ENCODE measurements at places on chromosomes 5 and 9.

GRCh38 chr9:22528485-22528884 is 81.9 kb downstream of the DMRTA1 start:
- no peak for DNase-seq

DNA sequence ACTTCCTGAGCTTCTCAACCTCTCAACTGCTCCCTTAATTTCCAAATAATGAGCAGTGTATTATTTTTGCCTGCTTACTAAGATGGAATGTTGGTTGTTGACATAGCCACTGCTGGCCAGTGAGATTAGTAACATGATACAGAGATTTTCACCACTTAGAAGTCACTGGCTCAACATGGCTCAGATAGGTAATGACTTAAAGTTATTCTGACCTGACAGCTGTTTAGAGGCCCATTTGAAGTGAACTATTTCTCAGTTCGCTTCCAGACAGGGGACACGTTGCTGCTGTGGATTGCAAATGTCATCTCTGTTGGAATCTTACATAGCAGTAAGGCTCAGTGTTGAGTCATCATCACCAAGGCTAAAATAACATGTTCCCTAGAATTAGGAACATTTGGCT is 490.2 kb downstream of the TLE4 start:
- no peak for DNase-seq

DNA sequence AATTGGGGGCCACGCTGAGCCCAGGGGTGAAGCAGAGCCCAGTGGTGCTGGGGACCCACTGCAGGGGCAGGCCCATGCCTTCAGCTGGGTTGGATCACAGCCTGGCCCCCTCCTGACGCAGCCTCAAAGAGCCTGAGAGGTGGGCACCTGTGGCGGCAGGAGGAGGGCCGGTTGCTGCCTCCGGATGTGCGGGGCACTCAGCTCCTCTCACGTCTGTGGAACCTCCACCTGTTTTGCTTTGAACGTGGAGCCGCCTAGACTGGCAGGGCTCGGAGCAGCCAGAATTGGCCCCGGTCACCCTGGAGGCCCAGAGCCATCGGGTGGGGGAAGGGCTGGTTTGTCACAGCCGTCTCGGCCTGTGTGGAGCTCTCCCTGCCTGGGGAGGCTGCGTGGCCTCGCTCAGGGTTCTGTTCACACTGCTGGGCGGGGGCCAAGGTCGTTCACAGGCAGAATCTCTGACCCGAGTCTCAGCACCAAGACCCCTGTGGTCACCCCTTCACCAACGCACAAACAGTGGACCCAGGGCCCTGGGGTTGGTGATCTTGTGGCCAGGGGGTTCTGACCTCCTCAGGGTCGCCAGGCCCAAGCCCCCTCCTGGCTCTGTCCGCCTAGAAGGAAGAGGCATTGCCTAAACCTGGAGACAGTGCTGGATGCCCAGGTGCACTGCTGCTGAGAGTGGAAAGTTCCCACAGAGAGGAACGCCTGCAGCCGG is 9.2 kb upstream of the SLC9A3 start:
- no peak for DNase-seq

DNA sequence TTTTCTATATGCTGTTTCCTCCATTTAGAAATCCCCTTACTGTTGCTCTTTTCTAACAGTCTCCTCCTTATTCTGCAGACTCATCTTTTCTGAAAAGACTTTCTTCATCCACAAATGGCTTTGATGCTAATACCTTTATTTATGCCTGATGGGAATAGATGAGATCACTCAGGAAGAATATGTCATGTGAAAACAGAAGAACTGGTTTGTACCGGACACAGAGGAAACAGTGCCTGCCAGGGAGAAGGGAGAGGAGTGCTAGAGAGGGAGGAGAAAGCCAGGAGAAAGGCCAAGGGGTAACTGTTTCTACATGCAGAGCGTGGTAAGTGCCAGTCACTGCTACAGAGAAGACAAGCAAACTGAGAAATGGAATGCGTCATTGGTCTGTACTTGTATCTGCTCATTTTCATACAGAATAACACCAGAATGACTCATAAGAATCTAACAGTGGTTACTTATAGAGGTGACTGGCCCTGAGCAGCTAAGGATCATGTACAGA is 45.9 kb upstream of the PJA2 start:
- DNase-seq, result no peak

GRCh38 chr5:120327180-120327579 is 136.9 kb upstream of the PRR16 start:
- DNase-seq, result no peak

DNA sequence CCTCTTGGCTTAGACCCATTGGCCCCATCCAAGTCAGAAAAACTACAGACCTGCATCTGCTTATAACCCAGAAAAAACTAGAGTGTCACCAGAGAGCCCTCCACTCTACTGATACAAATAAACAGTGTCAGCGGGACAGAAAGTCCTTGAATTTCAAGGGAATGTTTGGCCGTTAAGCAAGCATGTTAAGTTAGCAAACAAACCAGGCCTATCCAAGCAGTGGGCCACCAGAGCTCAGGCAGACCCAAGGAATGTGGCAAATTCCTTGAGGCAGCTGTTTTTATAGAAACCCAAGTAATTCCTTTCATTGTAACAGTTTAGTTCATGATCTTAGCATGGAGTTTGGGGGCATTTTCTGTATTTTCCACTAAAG is 70.9 kb downstream of the PRLR start:
- no peak for DNase-seq

- peak; percentile 30 for DNase-seq
These were observed 597 bp upstream of the TMEM250 start for GRCh38 chr9:136119061-136119882.

DNA sequence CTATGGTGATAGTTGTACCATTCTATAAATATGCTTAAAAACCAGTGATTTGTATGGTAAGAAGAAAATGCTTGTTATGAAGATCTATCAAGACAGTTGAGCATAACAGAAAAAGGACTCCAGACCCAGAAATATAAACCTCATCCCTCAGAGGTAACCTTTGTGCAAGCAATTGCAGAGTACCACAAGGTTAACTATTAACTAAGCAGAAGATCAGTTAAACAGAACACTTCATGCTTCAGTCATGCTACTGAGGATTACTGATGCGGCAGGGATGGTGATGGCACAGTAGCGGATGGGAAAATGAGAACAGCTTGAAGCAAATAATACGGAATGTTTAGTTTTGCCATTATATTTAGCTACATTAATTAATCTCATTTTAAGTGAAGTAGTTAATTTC is 45.5 kb downstream of the IARS1 start:
- no peak for DNase-seq

DNA sequence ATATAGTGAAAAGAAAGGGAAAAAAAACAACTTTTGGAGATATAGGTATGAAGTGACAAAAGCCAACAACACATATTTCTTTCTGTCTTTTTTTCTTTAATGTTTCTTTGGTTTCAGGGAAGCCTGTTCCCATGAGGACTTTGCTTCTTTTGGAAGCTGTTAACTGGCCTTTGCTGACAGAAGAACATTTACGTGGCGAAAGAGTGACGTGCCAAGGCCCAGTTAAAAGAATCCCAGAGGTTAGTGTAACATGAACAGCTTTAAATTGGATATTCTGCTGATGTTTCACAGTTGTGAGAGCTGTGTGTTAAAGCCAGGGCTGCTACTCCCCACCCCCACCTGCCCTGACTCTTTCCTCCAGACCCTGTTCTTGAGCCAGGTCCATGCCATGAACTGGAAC is 275.9 kb downstream of the CRB2 start:
- no peak for DNase-seq

GRCh38 chr5:80958616-80959015 is 1.5 kb upstream of the RASGRF2 start:
- DNase-seq, result no peak

GRCh38 chr5:145697251-145697990 is 137.7 kb downstream of the PRELID2 start:
- DNase-seq, result no peak

GRCh38 chr9:38251036-38251860 is 141.3 kb upstream of the ALDH1B1 start:
- no peak for DNase-seq

DNA sequence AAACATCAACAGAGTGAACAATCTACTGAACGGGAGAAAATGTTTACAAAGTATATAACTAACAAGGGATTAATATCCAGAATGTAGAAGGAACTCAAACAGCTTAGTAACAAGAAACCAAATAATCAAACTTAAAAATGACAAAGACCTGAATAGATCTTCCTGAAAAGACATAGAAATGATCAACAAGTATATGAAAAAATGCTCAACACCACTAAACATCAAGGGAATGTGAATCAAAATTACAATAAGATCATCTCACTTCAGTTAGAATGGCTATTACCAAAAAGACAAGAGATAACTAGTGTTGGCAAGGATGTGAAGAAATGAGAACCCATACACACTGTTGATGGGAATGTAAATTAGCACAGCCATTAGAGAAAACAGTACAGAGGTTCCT is 218.8 kb downstream of the MCTP1 start:
- DNase-seq, result no peak

DNA sequence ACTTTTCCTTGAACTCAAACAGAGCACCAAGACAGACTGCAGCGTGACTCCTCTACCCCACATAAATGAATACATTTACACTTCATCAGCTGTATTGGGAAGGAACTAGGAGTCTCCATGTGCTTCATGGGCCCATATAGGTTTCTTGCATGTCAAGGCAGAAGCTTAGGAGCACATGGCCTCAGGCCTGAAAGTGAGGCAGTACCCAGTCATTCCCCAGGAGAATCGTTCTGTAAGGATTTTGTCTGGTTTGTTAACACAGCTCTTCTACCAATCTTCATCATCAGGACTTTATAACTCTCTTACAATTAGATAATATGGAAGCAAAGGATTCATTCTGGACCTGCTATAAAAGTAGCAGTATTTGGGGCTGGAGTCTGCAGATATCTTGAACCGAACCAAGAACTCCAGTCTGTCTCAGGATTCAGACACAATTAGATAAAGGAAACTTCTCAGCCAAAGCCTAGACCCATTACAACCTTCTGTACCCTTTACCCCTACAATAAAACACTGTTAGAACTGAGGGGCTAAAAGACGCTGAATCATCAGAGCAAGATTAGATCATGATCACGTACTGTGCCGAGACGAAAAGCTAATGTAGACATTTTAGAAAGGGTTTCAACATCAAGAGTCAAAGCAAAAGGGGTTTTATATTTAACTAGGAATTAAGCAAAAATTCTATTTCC is 385.5 kb upstream of the SLC30A5 start:
- DNase-seq, result no peak

DNA sequence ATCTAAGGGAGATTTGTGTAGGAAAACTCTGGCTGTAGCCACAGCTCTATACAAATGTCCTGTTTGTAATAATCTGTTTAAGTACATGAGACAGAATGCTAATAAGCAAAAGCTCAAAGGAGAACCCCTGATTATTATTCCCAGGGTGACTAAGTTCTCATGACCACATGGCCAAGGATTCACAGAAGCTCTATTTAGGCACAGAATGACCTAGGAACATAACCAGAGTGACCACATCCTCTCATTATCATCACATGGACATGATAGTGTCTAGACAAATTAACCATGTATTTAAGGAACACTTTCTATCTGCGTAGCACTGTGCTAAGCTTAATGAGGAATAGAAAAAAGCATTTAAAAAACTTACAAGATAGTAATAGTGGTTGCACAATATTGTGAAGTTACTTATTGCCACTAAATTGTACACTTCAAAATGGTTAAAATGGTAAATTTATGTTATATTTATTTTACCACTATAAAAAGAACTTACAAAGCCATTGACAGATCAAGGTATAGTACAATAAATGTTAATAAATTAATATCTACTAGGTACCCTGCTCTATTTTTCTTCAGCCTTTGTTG is 56.3 kb downstream of the STX17 start:
- no peak for DNase-seq

- no peak for DNase-seq
These were observed 281.8 kb downstream of the AOPEP start for GRCh38 chr9:95008151-95008771.

GRCh38 chr5:59819806-59820205 is 73.7 kb downstream of the PDE4D start:
- no peak for DNase-seq

DNA sequence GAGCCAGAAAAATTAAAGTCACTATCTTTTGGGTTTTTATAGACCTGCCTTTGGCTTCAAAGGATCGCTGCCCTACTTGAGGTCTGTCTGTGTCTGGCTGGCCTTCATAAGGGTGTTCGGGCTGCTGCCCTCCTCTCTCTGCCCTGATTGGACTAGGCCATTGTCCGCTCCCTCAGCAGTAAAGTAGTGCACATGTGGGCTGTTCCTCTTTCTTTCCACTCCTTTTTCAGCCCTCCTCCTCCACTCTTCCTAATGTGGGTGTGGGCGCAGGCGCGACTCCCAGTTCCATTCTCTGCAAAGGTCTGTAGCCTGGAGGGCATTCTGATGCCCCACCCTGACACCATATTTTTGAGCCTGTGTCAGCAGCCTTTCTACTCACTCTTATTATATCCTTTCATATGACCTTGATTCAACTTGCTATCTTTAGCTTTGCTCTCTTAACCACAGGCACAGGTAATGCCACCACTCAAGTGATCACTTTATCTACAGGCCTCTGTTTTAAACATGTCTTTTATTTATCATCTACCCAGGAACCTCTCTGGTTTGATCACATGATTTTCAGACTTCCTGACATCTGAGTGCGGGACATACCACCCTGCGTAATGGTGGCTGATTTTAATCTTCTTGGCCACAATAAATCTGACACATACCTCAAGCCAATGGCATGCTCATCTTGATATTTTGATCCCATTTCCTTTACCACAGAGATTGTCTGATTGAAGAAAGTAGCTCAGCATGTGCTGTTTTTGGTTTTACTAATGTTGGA is 144.5 kb downstream of the AOPEP start:
- DNase-seq, result peak; percentile 41

- no peak for DNase-seq
These were observed 95.1 kb downstream of the ARL15 start for GRCh38 chr5:54215233-54215736.

DNA sequence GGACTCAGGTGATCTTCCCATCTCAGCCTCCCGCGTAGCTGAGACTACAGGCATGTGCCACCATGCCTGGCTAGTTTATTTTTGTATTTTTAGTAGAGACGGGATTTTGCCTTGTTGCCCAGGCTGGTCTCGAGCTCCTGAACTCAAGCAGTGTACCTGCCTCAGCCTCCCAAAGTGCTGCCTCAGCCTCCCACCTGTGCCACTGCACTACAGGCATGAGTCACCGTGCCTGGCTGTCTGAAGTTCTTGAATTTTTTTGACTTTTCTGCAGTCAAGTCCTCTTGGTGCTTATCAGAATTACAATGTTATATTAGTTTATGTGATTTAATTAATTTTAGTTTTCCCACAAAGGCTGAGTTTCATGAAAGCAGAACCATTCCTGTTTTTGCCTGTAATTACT is 9.8 kb downstream of the SPIN1 start:
- DNase-seq, result no peak

DNA sequence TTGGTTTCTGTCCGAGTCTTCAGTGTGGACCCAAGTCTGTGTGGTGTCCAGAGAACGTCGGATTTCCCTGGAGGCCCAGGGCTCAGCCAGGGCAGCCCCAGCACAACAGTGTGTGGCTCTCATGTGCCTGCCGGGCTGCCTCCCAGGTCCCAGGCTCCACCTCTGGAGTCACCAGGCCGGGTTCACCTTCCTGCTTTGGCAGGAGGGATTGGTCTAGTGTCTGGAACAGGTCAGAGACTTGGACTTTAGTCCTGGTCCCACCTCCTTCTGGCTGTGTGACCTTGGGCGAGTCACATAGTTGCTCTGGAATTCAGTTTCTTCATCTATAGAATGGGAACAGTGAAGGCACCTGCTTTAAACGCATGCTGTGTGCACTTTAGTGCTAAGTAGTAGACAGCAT is 3.2 kb downstream of the DOLPP1 start:
- no peak for DNase-seq

GRCh38 chr9:87849144-87849758 is 33.4 kb upstream of the SPATA31E1 start:
- no peak for DNase-seq

All from T-helper 9 cell (primary cell).